ENCODE measurements at places on chromosomes 13 and 19.

GRCh38 chr19:52533901-52534300 is 6.4 kb downstream of the ZNF808 start:
- H3K27me3 ChIP-seq: no peaks in the 10 kb centered on the region
- no peak overlapping the region for H3K4me3 ChIP-seq
- DNase-seq: no peak
- H3K27ac ChIP-seq: no peak overlapping the region

DNA sequence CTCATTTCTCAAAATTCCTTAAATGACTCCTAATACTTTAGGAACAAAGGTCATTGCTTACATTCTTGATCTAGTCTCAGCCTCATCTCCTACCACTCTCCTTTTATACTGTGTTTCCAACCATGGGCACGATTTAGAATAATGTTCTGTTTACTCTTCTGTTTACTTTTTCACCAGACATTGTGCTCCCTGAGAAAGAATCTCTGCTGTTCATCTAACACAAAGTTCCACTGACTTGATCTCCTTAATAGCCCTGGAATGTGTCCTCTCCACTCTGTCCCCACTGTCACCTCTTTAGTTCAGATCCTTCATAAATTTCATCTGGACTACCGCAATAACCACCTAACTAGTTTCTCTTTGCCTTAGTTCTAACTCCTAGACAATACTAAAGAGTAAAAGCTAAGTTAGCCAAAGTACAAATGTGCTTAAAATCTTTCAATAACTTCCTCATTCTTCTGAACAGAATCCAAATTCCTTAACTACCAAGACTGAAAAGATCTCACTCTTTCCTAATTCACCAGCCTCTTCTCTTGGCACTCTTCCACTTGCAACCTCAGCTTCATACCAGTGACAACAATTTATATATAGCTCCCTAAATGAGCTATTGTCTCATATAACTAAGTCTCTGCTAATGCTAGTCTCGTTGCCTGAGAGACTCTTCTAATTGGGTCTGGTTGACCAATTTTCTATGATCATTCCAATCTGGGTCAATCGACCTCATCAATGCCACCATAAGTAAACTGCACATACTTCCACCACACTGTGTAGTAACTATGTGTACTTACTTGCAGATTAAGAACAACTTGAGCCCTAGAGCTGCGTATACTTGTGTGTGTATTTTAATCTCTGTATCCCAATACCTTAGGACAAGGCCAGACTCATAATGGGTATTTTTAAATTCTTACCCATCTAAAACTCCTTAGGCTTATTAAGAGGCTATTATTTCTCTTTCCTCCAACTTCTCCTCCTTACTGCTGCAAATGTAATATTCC is 179.9 kb downstream of the VWA8 start:
- H3K4me1 ChIP-seq: no peaks in the 10 kb centered on the region
- H3K4me3 ChIP-seq: no peak overlapping the region
- no peak overlapping the region for H3K27ac ChIP-seq
- peaks cover 8% of the 10 kb centered on the region for H3K36me3 ChIP-seq
- DNase-seq: no peak
- H3K27me3 ChIP-seq: no peaks in the 10 kb centered on the region

GRCh38 chr19:48419158-48419920 is 25.9 kb downstream of the GRIN2D start:
- H3K27ac ChIP-seq: no peak overlapping the region
- DNase-seq: peak; percentile 49
- peak overlapping the region; percentile 5 for H3K4me3 ChIP-seq
- H3K4me1 ChIP-seq: peaks cover 30% of the 10 kb centered on the region
- no peaks in the 10 kb centered on the region for H3K36me3 ChIP-seq

DNA sequence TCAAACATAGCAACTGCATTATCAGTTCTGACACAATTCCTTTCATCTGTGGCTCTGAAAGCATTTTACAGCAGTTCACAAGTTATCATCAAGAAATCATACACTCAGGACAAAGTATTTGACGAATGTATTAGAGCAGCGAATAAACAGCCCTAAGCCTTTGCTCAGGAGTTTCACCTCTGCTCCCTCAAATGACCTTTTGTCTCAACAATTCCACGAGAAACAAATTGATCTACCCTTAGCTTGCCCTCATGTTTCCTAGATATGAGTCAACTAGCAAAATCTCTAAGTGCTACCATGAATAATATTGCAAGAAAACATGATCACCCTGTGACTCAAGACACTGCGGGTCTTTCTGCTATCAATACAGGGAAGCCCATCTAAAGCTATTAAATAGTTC is 396.1 kb downstream of the EFNB2 start:
- no peak overlapping the region for H3K4me3 ChIP-seq
- no peaks in the 10 kb centered on the region for H3K36me3 ChIP-seq
- no peaks in the 10 kb centered on the region for H3K4me1 ChIP-seq
- H3K27me3 ChIP-seq: no peaks in the 10 kb centered on the region
- H3K27ac ChIP-seq: no peak overlapping the region
